Skeletal muscle cell (primary cell): ENCODE measurements at places on chromosomes 12 and 14.

GRCh38 chr12:7197841-7198240 lies 8.4 kb downstream of the PEX5 start:
- DNase-seq: no peak

DNA sequence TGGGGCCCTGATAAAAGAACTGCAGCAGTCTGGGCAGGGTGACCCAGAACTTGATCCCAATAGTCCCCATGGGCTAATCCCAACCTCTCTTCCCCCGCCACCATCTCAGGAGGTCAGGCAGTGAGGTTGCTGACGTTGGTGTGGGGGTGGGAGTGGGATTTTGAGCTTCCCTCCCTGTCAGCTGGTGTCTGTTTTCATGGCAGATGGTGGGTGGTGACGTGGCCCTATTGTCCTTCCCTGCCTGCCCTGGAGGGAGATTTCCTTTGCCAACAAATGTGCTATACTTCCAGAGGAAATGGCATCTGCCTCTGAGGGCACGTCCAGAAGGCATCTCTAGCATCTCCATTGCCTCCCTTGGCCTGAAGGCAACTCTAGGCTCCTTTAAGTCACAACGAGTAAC lies 37.7 kb downstream of the NEUROD4 start:
- DNase-seq: no peak

GRCh38 chr12:22380031-22380430 lies 45.5 kb upstream of the ST8SIA1 start:
- no peak for DNase-seq

- DNase-seq: no peak
Observed at GRCh38 chr14:52043690-52044089, 25.2 kb downstream of the NID2 start.

DNA sequence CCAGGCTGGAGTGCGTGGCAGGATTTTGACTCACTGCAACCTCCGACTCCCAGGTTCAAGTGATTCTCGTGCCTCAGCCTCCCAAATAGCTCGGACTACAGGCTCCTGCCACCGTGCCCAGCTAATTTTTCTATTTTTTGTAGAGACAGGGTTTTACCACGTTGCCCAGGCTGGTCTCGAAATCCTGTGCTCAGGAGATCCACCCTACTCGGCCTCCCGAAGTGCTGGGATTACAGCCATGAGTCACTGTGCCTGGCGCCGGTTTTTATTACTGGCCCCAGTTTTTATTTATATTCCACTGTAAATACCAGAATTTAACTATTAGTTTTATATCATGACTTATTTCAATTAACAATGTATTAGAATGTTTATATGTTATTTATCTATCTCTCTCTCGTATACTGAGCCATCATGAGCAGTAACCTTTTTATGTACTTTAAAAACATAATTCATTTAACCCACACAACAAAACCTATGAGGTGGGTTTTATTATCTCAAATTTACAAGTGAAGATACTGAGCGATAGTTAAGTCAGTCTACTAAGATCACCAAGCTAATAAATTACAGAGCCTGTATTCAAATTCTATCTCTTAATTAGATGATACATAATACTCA lies 47.8 kb downstream of the HECTD1 start:
- DNase-seq: no peak

- DNase-seq: no peak
Observed at GRCh38 chr14:56490379-56490778, 89.2 kb upstream of the TMEM260 start.

GRCh38 chr12:107448198-107448597 lies 237.4 kb upstream of the PWP1 start:
- no peak for DNase-seq

- DNase-seq: no peak
Observed at GRCh38 chr14:72387726-72388125, 455.5 kb downstream of the RGS6 start.

DNA sequence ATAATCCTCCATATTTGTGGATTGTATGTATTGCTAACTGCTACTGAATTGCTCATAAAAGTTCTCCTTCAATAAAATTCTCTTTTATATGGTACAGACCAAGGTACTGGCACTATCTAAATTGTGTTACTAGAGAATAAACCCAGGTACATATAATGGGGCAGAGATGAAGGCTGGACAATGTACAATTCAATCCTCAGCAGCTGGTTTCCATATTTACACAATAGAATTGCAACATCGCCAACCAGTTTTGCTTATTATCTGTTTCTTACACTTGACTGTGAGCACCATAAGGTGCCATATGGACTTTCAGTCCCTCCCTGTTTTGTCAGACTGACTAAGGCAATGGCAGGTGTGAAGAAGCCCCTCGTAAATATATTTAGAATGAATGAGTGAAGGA lies 18.1 kb downstream of the KITLG start:
- DNase-seq: no peak

GRCh38 chr14:80164991-80165721 lies 46.1 kb downstream of the DIO2 start:
- DNase-seq: no peak

GRCh38 chr14:77478796-77479195 lies 19.8 kb downstream of the ISM2 start:
- DNase-seq: no peak

DNA sequence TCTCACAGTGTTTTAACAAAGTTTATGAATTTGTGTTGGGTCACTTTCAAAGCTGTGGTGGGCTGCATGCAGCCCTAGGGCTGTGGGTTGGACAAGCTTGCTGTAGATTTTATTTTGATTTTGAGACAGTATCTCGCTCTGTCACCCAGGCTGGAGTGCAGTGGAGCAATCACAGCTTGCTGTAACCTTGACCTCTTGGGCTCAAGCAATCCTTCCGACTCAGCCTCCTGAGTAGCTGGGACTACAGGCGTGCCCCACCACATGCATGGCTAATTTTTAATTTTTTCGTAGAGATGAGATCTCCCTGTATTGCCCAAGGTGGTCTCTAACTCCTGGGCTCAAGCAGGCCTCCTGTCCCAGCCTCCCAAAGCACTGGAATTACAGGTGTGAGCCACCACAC lies 5.4 kb downstream of the MARK3 start:
- DNase-seq: no peak

DNA sequence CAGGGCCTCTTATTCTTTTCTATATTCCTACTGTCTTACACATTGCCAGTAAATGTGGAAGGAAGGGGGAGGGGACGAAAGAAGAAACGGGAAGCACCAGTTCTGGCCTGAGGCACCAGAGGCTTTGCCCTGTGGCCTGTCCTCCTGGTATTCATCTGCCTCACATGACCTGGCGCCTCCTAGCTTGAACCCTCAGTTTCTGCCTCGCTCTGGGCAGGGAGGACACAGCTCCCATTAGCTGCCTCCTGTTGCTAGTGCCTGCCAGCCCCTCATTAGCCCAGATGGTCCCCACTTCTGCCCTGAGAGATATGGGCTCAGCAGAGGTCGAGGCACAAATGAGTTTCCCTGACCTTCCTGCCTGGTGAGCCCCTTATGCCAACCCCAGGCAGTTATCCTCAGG lies 3.0 kb upstream of the PLEKHG6 start:
- DNase-seq: no peak

- no peak for DNase-seq
Observed at GRCh38 chr12:48151103-48151771, 6.1 kb downstream of the ASB8 start.

- DNase-seq: no peak
Observed at GRCh38 chr12:118397708-118398440, 21.5 kb downstream of the SUDS3 start.

DNA sequence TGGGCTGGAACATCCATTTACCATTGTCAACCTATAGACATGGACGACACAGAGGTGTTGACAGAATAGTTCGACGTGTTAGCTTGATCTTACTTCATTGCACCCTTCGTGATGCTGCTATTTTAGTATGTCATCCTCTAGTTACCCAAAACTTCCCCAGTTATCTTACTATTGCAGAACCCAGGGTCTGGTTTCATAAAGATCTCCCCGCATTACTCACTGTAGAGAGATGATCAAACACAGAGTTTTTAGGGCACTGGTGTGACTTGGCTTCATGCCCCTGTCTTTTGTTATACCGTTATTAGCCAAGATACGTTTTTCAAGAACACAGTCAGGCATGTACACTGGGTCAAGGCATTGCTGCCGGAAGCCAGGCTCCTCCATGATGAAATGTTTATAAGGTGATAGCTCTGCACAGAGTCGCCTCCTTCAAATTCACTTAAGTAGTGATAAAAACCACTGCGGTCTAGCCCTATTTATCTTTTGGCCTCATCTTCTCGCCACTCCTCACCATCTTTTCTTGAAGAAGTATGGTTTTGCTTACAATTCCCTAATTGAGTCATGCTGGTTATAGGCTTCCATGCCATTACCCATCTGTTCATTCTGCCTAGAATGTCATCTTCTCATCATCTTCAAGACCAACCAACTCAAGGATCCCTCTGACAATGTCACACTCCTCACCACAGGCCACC lies 1127.9 kb downstream of the VRK1 start:
- DNase-seq: no peak
